ENCODE measurements at places on chromosomes 1 and 21.

DNA sequence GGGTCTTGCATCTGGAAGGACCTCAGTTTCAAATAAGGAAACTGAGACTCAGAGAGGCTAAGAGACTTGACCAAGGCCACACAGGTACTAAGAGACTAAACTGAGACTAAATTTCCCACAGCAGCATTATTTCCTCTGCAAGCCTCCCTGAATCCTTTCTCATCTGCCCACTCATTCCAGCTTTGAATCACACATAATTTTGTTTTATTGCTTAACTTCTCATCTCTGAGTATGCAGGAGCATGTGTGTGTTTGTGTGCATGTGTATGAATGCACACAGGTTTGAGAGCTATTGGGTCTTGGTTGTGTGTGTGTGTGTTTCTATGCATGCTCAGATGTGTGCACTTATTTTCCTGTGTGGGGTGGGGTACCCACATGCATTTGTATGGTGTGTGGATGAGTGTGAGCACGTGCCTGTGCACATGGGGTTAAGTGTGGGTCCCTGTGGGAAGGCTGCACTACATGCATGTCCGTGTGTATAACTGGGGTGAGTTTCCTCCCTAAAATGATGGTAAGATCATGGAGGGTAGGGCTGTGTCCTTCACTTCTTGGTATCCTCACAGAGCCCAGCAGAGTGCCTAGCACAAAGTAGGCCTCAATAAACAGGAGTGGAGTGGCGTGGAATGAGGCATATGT, 74.4 kb upstream of the ZC3H12A start:
- DNase-seq: no peak

- DNase-seq: no peak
Measured at GRCh38 chr1:163410073-163410999, 88.6 kb downstream of the NUF2 start.

DNA sequence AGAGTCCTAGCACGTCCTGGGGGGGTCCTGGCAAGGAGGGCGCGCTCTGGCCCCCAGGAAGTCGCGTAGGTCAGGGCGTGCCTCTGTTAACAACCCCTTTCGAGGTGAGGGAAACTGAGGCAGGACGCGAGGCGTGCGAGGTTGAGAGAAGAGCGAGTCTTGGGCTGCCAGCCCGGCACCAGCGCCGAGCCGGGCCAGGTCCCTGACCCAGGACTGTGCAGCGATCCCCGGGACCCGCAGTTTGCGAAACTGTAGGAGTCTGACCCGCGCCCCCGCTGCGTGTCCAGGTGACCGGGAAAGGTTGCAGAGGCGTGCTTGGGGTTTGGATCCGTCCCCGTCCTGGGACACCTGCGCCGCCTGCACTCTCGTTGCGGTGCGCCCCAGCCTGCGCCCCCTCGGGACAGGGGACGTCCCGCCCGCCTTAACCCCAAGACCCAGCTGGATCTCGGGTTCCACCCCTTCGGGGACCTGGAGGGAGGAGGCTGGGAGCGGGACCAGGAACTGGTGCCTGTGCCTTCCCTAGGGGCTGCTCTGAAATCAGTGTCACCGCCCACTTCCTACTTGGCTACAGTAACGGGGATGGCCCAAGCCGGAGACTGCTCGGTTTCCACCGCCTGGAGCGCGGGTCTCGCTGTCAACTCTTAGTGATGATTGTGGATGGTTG, 493 bp downstream of the DISC1 start:
- DNase-seq: peak; percentile 47

DNA sequence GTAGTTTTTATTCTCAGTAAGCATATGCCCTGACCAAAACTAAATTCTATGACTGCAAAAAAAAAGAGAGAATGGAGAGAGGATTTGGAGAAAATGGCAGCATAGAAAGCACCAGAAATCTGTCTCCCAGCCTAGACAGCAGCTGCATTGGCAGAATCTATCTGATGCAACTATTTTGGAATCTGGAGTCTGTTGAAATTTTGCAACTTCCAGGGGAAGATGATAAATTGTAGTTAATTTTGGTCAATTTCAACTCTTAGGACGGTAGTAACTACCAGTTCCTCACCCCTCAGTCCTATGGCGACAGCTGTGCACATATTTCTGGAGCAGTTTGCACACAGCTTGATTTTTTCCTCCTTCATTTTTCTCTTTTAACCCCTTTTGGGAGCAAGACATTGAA, 10.9 kb downstream of the EXO5 start:
- no peak for DNase-seq

- no peak for DNase-seq
Measured at GRCh38 chr21:41325138-41325912, 8.7 kb downstream of the FAM3B start.

DNA sequence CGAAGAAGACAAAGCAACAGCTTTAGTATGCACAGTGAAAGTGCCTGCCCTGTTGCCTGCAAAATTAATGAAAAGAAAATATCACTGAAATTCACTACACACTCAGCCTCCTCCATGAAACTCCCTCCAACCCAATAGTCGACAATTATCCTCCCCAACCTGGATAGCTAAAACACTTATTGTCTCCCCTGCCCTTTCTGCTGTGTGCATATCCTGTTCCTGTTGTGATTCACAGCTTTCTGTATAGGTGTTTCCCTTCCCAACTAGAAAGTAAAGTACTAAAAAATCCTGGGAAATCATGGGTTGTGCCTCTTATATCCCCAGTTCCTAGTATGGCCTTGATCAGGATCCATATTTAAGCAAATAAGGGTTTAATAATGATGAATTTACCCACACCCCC, 412.1 kb downstream of the LTN1 start:
- no peak for DNase-seq

DNA sequence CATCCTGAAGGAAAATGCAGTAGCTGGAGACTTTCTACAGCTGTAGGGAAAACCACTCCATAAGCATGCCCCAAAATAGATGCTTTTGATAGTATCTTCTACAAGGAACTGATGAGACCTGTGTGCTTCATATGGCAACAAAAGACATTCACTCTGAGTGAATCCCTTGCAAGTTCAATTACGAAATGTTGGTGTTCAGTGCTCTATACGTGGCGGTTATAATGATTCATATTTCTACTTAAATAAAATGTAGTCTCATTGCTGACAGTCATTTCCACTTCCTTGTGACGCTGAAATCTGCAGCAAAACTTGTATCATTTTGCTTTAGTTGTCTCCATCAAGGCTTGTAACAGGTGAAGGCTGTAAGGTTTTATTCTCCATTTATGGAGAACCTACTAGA, 20.6 kb downstream of the TOR1AIP2 start:
- no peak for DNase-seq

- DNase-seq: no peak
Measured at GRCh38 chr1:52080014-52080415, 23.9 kb downstream of the BTF3L4 start.

DNA sequence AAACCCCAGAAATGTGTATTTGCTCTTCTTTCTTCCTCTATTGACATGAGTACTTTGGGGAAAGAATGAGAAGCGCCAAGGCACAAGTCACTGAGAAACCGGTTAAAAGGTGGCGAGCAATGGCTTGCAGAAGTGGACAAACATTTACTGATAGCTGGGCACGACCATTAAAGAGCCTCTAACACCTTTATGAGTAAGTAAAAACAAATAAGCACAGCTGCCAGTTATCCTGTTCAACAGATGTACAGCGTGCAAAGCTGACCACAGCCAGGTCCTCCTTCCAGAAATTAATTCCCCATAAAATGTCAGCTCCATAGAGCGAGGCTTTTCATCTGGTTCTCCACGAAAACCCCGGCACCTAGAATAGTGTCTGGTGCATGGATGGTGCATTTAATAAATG, 72.7 kb downstream of the CAPZB start:
- no peak for DNase-seq

DNA sequence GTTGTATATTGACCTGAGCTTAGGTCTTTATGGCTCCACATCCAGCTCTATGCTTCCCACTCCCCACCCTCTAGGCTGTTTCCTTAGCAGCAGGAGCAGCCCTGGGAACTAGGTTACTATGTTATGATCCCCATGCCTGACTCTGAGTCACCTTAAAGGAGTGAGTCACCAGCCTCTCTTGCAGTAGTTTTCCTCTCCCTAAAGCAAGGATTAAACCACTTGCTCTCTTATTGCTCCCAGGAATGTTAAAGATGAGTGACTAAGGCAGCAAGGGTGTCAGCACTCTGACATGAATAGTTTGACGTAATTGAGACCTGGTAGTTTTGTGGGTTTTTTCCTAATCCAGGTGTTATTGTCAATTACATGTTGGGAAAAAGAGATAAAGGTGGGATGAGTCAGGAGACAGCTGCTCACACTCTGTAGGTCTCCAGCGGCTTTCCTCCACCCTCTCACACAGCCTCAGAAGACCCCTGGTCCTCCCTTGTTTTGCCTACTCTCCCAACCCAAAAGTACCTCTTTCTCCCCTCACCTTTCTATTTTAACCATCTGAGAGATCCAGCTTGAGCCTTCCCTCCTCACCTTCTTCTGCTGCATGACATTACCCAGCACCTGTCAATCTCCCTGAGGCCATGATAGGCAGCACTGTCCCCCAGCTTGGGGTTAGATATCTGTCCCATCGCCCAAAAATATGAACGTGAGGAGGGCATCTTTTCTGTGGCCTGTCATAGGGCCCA, 369.1 kb upstream of the VAMP3 start:
- no peak for DNase-seq
